Stimulated activated CD4-positive, alpha-beta T cell treated with anti-CD3 and anti-CD28 coated beads, TNF-alpha, amount 100 ng/mL, for 1 hour (primary cell): ENCODE measurements at places on chromosomes 13 and 19.

GRCh38 chr13:19596960-19597361, 35.6 kb upstream of the TPTE2 start:
- DNase-seq: no peak

- no peak for DNase-seq
Measured at GRCh38 chr19:3499738-3500428, 591 bp downstream of the DOHH start.

- no peak for DNase-seq
Measured at GRCh38 chr13:71967990-71968389, 101.0 kb upstream of the DACH1 start.

GRCh38 chr19:5952193-5953029, 25.5 kb downstream of the RANBP3 start:
- no peak for DNase-seq

DNA sequence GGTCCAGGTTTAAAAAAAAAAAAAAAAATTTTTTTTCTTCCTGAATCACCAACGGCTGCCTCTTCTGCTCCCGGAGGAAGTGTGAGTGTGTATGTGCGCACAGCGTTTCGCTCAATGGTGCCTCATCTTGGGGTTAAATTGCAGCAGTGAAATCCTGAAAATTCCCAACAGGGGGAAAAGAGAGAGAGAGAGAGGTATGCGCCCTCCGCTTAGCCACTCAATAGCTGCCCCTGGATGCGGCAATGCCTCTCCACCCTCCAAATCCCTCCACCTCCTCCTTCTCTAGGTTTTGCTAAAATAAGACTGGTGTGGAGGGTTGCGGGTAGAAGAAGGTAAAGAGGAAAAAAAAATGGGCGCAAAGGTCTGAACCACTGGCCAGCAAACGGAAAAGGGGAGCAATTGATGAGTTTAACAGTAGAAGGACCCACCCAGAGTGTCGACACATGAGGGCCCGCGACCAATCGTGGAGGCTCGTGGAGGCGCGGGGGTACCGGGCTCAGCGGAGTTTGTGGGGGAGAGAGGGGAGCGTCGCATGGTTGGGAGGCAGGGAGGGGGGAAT, 853 bp upstream of the CACNA1A start:
- no peak for DNase-seq

GRCh38 chr19:18915639-18916038, 3.5 kb downstream of the COPE start:
- DNase-seq: no peak

- no peak for DNase-seq
Measured at GRCh38 chr19:53086949-53087348, 16.3 kb downstream of the ZNF160 start.

- DNase-seq: no peak
Measured at GRCh38 chr13:65943024-65943423, 1287.1 kb downstream of the PCDH9 start.

GRCh38 chr13:40158757-40159156, 503.3 kb downstream of the COG6 start:
- DNase-seq: no peak

- DNase-seq: no peak
Measured at GRCh38 chr13:51526202-51526601, 58.1 kb upstream of the WDFY2 start.
